ENCODE measurements at places on chromosomes 13 and 19.

GRCh38 chr13:75633285-75633684, 2.8 kb upstream of the LMO7 start:
- DNase-seq: no peak

- DNase-seq: no peak
These were observed 98.3 kb upstream of the KLF5 start for GRCh38 chr13:72960541-72960940.

- no peak for DNase-seq
These were observed 36.1 kb upstream of the PCDH8 start for GRCh38 chr13:52884429-52885010.

GRCh38 chr13:84497613-84498012, 615.3 kb upstream of the SLITRK1 start:
- DNase-seq: no peak

DNA sequence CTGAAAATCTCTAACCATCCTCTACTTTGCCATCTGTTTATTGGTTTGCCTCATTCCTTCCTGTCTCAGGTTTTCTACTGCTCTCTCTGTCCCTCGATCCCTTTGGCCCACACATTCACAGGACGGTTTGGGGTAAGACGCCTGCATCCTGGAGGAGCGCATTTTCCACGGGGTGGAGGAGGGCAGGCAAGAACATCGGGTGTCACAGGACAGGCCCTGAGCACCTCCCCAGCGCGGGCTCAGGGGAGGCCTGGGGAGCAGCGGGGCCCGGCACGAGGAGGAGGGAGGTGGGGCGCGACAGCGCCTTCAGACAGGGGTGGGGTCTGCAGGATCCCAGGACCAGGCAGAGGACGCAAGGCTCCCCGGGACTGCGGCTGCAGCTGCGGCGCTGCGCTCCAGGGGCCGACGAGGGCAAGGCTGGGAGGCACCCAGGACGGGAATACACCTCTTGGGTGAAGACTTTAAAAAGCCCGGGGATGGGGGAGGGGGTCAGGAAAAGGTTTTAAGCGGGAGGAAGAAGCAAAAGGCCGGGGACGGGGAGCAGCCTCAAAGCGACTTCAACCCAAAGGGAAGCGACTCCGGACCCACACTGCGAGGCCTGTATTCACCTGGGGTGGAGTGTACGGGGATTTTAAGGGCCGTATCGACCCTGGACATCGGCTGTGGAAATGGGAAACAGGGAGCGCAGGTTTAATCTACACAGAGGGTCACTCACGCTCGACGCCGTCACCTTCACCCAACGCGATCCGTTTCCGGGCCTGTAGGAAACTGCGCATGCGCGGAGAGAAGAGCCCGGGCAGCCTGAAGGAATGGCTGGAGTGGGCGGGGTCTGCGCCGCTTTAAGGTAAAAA, at the start of gene ZNF415:
Gene ZNF415, minus strand, starts transcription at position 770 of the 851 bp plus-strand sequence. CDS start 10,234 bp downstream, outside the sequence.
- peak; percentile 98 for DNase-seq

DNA sequence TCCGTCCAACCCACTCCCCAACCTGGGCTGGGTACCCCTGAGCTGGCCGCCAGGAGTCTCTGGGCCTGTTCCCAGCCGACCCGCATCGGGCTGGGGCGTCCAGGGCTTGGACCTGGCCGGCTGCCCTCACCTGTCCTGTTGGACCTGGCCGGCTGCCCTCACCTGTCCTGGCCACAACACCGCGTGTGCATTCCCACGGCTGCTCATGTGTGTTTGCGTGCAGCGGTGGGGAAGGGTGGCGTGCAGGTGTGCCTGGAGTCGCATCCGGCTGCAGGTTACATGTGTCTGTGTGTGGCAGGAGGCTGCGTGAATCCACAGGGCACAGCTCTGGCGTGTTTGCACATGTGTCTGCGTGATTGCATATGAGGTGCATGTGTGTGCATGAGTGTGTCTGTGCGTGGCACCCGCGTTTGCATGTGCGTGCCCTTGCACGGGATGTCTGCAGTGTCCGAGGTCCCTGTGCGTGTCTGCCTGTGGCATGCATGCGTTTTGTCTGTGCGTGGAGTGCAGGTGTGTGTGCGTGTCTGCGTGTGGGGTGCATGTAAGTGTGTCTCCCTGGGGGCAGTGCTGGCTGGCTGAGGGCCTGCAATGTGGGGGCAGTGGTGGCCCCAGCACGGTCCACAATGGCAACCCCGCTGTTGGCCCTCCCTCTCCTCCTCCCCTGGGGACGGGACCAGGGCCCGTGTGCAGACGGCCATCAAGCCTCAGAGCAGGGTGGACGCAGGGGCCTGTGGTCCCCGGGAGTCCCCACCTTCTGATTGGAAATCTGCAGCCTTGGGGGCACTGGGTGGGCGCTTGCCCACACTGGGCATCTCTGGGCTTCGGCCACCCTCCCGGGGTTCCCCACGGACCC, 3.4 kb downstream of the EFNA2 start:
- no peak for DNase-seq

GRCh38 chr19:3469638-3470499, 10.5 kb downstream of the SMIM24 start:
- DNase-seq: no peak

GRCh38 chr13:101845245-101846020, 393.0 kb downstream of the ITGBL1 start:
- no peak for DNase-seq

DNA sequence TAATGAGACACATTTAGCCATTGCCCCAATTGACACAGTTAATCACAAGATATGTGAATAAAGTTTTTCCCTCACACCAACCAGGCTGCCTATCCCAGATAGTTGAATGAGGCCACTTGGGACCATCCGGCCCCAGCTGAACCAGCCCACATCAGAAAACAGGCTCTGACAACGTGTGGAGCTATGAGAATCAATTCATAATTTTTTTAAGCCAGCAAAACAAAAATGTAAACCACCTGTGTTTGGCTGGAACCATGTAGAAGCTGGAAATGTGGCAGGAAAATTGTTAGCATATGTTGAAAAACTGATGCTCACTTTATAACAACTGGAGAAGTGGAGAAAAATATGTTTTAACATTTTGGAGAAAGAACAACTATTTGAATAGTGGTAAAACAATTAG, 1161.3 kb downstream of the SLITRK1 start:
- no peak for DNase-seq

- DNase-seq: no peak
These were observed 17.9 kb downstream of the ZSWIM4 start for GRCh38 chr19:13813147-13813546.

GRCh38 chr19:3374369-3375112, 8.2 kb downstream of the NFIC start:
- no peak for DNase-seq

GRCh38 chr13:47999973-48000372, 1.1 kb downstream of the SUCLA2 start:
- no peak for DNase-seq

DNA sequence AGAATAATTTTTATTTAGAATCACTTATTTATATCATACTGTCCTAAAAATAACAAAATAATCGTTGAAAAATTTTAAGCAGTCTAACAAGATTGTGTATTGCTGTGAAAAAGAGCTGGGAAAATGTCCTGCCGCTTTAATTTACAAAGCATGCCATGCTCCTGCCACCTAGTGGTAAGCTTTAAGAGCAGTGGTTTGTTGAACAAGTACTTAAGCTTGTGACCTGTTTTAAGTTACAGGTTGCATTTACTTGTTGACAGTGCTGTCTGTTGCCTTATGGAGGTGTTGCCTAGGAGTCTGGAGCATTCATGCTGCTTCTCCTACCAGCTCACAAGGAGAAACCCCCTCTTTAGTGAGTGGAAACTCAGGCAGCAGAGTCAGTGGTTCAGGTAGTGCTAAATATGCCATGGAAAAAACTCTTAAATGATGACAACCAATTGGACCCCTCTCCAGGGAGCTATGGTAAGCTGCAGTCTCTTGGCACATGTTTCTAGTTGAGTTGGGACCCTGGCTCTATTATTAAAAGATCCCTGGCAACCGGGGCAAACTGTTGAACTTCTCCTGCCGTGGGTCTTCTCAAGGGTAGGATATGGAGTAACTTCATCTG, 68.4 kb downstream of the SPATA13 start:
- peak; percentile 80 for DNase-seq

DNA sequence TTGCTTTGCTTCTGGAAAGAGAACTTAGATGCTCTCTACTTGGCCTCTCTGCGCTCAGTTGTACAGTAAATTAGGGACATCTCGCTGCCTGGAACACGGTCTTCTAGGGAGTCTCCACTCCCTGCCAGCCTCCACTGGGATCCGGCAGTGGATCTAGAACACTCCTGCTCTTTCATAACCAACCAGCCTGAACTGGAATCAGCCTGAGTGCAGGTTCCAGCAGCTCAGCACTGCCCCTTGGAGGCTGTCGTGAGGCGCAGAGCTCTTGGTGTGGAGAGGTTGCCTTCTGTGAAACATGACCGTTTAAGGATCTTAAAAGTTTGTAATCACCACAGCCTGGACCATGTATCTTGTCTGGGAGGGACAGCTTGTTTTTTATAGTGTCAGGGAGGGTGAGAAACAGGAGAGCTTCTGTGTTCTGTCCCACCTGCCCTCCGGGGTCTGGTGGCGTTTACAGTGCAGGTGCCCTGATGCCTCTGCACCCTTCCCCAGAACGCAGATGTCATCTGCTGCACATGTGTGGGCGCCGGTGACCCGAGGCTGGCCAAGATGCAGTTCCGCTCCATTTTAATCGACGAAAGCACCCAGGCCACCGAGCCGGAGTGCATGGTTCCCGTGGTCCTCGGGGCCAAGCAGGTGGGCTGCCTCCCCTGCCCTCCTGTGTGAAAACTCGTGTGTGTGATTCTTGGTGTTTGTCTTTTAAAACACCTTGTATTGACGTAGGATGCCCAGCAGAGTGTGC, 24.8 kb downstream of the UPF1 start:
- DNase-seq: no peak

GRCh38 chr13:79722885-79723445, 242.0 kb downstream of the NDFIP2 start:
- DNase-seq: no peak

- DNase-seq: no peak
These were observed 9.7 kb downstream of the F2RL3 start for GRCh38 chr19:16898361-16899015.

DNA sequence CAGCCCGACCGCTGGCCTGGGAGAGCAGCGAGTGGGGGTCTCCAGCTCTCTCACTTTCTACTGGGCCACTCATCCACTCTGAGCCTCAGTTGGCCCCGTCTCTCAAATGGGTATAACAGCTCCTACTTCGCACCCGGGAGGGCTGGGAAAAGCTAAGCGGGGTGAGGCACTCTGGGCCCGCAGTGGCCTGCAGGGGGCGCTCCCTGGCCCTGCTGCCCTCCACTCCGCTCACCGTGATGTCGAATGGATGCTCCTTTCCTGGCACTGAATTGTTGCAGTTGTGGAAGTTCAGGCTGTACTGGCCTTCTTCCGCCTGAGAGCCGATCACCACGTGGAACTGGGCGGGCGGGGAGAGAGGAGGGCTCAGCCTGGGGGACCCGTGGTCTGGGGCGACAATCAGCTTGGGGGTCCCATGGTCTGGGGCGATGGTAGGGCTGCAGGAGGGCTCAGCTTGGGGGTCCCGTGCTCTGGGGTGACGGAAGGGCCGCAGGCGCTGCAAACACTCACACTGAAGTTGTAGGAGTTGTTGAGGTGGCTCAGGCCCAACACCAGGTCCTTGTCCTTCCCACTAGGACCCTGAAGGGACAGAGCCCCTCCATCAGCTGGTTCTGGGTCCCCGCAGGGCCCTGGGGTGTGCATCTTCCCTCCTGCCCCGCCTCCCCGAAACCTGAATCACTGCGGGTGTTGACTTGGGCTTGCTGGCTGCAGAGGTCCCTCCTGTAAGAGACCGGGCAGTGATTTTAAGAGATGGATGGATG, 3.9 kb downstream of the GPR108 start:
- DNase-seq: peak; percentile 59

GRCh38 chr19:48513289-48514122, 1.9 kb upstream of the LMTK3 start:
- DNase-seq: peak; percentile 92

DNA sequence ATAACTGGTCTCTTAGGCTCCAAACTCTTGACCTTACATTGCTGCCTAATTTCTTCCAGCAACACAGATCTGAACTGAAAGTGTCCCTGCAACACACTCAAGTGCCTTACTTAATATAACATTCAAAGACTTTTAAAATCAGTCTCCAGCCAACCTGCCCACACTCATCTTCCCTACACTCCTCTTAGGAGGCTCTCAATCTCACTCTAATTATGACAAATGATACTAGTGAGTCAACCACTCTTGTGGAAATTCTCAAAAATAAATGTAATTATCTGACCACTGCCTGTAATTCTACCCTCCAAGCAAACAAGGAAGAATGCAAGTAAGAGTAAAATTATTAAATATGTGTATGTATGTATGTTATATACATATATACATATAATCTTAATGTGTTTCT, 348.1 kb upstream of the MIR17HG start:
- DNase-seq: no peak

- DNase-seq: no peak
These were observed 288.7 kb downstream of the FOXO1 start for GRCh38 chr13:40377783-40378182.

DNA sequence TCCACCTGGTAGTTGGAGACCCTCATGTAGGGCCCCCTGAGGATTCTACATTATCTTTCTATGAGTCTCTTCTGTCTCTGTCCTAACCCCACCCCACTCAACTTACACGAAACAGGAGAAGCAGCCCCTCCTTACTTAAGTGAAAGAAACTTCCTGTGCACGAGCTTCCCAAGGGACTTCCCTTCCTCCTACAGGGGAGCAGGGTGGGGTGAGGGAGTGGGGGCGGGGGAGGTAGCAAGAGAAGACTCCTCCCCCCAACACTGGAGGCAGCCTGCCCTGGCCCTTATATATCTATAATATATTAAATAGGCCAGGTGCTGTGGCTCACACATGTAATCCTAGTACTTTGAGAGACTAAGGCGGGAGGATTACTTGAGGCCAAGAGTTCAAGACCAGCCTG, 5.5 kb upstream of the PDE4C start:
- DNase-seq: peak; percentile 78

DNA sequence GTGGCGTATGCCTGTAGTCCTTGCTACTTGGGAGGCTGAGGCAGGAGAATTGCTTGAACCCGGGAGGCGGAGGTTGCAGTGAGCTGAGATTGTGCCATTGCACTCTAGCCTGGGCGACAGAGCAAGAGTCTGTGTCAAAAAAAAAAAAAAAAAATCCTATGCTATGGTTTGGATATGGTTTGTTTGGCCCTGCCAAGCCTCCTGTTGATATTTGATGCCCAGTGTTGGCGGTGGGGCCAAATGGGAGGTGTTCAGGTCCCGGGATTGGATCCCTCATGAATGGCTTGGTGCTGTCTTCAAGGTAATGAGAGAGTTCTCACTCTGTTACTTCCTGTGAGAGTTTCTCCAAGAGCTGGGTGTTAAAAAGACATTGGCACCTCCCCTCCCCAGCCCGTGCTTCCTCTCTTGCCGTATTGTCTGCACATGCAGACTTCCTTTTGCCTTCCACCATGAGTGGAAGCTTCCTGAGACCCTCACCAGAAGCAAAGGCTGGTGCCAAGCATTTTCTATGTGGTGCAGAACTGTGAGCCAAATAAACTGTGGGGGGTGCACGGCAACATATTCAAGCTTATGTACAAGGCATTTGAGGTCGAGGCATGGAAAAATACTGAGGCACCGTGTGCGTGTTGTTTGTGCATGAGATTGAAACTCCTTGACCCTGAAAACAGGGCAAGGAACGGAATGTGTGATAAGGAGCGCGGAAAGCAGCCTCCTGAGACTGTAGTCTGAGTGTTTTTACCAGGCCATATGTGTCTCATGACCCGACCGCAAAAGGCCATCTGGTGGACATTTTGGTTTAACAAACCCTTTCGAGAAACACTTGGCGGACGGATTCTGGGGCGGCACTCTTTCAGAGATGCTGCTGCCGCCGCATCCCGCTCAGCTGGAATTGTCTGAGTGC, 7.3 kb downstream of the SIGLEC9 start:
- no peak for DNase-seq

Measured in Karpas-422 (cell line).